ENCODE measurements at places on chromosomes 4 and X. TPM values are rescaled to one million over a fixed set of nuclear protein-coding genes. Genes with fewer than 3 reads are reported as not detected.

Gene KCTD8
- 2.7 TPM for total RNA-seq

Gene PRICKLE3
- 14.3 TPM for total RNA-seq

Gene IRS4
- total RNA-seq, result not detected

Gene MMRN1
- total RNA-seq, result not detected

Gene ARMCX1
- 56.1 TPM for total RNA-seq

Gene TLR8
- total RNA-seq, result under 0.01 TPM

Gene S100G
- not detected for total RNA-seq

Gene GAGE12E
- not detected for total RNA-seq

Gene CXorf49B
- total RNA-seq, result not detected

Gene GPC3
- 22.8 TPM for total RNA-seq

Gene DMD
- total RNA-seq, result 13.0 TPM

Gene GYG2
- total RNA-seq, result 0.76 TPM

Gene TRO
- 37.3 TPM for total RNA-seq

Gene ZNF157
- total RNA-seq, result 0.11 TPM

Gene MAGEE2
- not detected for total RNA-seq

Gene GYPB
- not detected for total RNA-seq

Gene RBM46
- total RNA-seq, result not detected

Gene TNIP3
- not detected for total RNA-seq

Gene CXXC4
- 0.39 TPM for total RNA-seq

Gene SFRP2
- total RNA-seq, result 9.8 TPM

Gene MAGEA8
- total RNA-seq, result not detected

Gene USP27X
- total RNA-seq, result 4.2 TPM

Gene STPG2
- total RNA-seq, result 1.2 TPM

Gene IL2
- not detected for total RNA-seq

Gene DNAAF6
- not detected for total RNA-seq

Gene CFAP99
- total RNA-seq, result not detected

Gene CXorf58
- total RNA-seq, result 0.11 TPM

Gene ANK2
- total RNA-seq, result 0.79 TPM

Gene UGT2A3
- not detected for total RNA-seq

Gene LIMCH1
- total RNA-seq, result 1.7 TPM

Gene WFS1
- total RNA-seq, result 15.7 TPM

Gene ZFP92
- total RNA-seq, result not detected

Gene SPANXB1
- total RNA-seq, result not detected

Gene UTP3
- 12.4 TPM for total RNA-seq

Gene TRAPPC11
- 55.0 TPM for total RNA-seq

Gene SORCS2
- not detected for total RNA-seq

Gene FUNDC2
- 36.1 TPM for total RNA-seq
